HS-5 (cell line): ENCODE measurements at places on chromosomes 11 and 22.

- DNase-seq: no peak
Measured at GRCh38 chr22:45529105-45529504, 26.4 kb downstream of the FBLN1 start.

- no peak for DNase-seq
Measured at GRCh38 chr11:32029721-32030120, 61.2 kb upstream of the RCN1 start.

GRCh38 chr22:32217465-32217864 is 12.6 kb upstream of the RFPL2 start:
- no peak for DNase-seq

- no peak for DNase-seq
Measured at GRCh38 chr11:108220721-108221336, 1.6 kb downstream of the NPAT start.

- DNase-seq: no peak
Measured at GRCh38 chr11:30583476-30584280, 2.5 kb downstream of the MPPED2 start.

- DNase-seq: no peak
Measured at GRCh38 chr11:57283231-57283990, 41.3 kb downstream of the TNKS1BP1 start.

- no peak for DNase-seq
Measured at GRCh38 chr11:11069841-11070835, 212.3 kb upstream of the ZBED5 start.

DNA sequence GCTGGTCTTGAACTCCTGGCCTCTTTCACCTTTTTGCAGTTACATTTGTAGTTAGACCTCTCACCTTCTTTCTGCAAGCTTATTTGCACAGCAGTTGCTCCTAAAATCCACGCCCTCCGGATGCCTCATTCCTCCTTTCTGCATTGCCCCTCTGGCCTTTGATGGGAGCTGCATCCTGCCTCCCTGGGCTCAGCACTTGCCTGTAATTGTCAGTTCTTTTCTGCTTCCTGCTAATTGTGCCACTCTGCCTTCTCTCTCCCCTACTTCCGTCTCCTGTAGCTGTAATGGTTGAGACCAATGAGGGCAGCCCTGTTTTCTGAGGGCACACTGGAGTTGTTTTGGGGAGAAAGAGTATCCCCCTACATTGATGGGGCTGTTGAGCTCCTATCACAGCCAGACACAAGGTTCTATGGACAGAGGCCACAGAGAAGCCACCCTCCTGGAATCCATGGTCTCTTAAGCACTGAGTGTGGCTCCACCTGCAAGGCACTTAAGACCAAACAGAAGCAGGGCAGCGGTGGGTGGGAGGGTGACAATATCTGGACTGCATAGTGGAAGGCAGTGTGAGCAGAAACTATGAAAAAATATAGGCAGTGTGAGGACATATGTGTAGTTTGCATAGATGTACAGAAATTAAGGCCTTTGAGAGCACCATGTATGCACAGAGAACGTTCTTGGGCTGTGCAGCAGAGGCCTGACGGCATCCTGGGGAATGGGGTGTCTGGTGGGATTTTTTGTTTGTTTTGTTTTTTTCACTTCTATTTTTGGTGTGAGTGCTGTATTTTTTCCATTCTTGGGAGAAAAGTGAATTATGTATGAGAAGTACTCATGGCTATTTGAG is 30.5 kb downstream of the YDJC start:
- no peak for DNase-seq

DNA sequence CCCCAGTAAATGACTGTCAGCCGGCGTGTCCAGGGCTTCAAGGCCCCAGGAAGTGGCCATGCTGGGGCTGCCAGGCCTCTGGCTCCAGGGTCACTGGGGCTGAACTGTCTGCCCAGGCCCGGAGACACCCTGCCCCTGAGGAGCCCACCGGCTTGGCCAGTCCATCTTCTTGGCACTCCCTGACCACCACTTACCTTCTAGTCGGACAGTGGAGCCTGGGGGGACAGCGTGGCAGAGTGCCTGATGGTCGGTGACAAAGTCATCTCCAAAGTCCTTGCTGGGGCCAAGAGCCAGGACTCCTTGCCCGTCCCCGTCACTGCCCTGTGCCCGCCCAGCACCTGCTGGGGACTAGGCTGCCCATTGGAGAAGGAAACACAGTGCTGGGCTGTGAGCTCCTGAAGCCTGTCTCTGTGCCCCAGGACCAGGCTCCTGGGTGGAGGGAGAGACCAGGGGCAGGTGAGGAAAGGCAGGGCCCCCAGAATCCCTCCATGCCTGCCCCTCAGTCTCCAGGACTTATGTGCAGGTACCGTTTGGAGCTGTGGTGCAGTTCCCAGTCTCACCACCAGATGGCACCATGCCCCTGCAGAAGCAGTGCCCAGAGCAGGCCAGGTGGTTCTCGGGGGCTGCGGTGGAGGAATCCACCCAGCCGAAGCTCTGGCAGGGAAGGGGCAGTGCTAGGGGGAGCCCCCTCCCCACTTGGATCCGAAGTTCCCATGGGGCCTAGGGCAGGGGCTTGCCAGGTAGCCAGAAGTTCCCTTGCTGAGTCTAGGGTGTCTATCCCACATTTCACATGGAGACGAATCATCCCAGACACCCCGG is 6.0 kb upstream of the CCDC188 start:
- no peak for DNase-seq

GRCh38 chr22:21000207-21000986 is 1.5 kb downstream of the THAP7 start:
- no peak for DNase-seq

DNA sequence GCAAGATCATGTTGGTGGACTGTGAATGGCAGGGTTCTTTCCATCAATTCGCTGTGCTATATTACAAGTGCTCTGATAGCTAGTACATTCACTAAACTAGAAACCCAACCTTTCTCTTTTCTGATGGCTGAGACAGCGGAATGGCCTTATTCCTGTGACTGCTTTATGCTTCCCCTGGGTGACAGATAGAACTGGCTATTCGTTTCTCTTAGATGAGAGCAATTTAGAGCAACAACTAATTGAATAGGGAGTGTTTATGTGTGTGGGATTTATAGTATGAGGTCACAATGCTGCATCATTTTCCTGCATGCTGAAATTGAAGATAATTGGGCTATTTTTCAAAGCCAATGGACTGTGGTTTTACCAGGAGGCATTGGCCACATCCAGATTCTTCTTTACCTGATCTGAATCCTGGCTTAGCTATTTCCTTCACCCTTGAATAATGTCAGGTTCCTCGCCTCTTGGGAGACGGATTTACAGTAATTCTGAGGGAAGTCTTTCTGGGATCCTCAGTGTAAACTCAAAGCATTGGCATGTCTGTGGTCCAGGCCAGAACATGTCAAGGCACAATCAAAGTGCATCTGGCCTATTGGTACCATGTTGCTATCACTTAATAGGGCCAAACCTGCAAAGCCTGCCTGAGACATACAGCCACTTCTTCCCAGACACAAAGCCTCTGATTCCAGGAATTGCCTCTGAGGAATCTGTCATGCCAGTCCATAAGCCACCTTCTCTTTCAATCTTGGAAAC is 775.0 kb upstream of the API5 start:
- DNase-seq: no peak

DNA sequence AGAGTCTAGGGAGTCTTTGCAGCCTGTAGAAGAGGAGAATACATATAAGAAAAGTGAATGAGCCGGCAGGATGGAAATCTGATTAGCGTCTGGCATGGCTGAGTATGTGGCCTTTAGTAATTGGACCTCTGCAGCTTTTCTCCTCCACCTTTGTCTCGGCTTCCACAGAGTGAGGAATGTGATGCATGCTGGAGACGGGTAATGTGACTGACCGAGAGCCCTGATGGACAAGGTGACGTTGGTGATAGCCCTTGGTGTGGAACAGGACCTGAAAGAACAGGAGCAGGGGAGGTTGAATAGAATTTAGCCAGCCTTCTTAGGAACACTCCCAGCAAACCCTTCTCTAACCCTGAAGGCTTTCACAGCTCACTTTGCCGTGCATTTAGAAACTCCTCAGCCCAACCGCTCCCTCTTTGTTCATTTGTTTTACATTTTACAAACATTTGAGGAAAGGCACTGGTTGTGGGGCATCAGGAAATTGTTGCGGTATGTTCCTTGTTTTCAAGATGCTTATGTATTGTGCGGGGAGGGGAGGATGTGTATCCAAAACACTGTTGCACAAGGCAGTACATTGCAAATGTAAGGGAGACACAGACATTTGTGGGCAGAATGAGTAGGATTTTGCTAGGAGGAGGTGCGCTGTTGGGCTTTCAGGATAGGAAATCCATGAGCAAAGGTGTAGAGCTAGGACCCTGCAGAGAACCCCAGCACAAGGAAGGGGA is 6.9 kb downstream of the GTPBP1 start:
- DNase-seq: no peak

- no peak for DNase-seq
Measured at GRCh38 chr11:102283116-102283485, 34.2 kb upstream of the BIRC3 start.

DNA sequence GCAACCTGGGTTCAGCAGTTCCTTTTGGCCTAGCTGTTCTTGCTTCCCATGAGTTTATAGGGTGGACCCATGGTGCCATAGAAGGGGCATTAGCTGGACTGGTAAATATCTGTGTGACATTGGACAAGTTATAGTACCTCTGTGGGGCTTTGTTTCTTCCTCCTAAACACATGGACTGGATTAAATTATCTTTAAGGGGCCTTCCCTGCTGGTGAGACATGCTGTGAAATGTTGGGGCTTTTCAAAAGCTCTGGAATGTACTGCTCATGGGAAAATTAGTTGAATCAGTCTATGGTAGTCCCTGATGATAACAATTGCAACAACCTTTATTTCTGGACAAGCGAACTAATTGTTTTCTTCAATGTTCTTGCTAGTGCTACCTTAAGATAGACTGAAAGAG is 276.2 kb downstream of the BLID start:
- DNase-seq: no peak
